ENCODE measurements at places on chromosomes 5 and 9.

- DNase-seq: peak; percentile 82
Observed at GRCh38 chr9:116549061-116549664, 137.9 kb upstream of the TRIM32 start.

- no peak for DNase-seq
Observed at GRCh38 chr5:90545511-90545910, 13.1 kb upstream of the ADGRV1 start.

GRCh38 chr5:74112372-74113195 is 486.6 kb downstream of the ARHGEF28 start:
- DNase-seq: no peak

- no peak for DNase-seq
Observed at GRCh38 chr9:89839449-89839848, 234.6 kb downstream of the GADD45G start.

DNA sequence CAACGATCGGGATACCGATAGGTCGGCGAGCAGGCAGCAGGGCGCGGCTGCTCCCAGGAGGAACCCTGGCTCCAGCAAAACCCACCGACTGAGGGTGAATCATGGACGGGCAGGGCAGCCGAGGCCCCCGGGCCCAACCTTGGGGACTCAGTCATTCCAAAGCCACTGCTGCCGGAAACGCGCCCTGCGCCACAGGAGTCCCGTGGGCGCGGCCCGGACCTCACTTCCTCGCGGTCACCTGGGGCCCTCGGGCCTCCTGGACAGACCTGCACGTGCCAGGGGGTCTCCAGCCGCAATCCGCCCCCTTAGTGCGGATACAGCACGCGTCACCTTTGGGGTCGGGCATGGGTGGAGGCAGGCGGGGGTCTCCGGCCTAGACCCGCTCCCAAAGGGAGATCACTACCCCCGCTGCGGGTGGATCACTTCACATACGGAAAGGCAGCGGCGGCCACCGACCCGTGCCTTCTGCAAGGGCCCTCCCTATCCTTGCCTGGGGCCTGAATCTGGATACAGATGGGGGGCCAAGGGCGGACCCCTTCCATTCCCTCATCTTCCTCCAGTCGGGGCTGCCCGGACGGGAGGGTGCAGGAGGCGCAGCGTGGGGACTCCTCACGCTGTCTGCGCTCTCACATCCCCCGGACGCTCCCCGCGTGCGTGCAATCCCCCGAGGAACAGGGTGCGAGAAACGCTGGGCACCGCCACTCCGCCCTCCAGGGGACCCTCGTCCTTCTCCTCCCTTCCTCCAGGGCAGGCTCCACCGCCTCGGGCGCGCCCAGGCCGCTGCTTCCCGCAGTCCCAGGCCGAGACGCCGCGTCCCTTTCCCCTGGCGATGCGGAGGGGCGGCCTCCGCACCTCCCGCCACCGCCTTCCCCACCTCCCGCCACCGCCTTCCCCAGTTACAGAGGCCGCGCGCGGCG is 586 bp downstream of the TXN start:
- peak; percentile 35 for DNase-seq
